ENCODE measurements at places on chromosomes 5 and 9.

- DNase-seq: peak; percentile 64
These were observed 23.4 kb upstream of the GLRA1 start for GRCh38 chr5:151947931-151948608.

GRCh38 chr5:39905356-39905755, 480.6 kb upstream of the DAB2 start:
- no peak for DNase-seq

GRCh38 chr5:91007251-91007650, 375.9 kb downstream of the ARRDC3 start:
- no peak for DNase-seq

- no peak for DNase-seq
These were observed 20.3 kb upstream of the ANKRD33B start for GRCh38 chr5:10543585-10544040.

- DNase-seq: no peak
These were observed 46.7 kb downstream of the MYO10 start for GRCh38 chr5:16889203-16889971.

- no peak for DNase-seq
These were observed 448.1 kb downstream of the ARHGEF28 start for GRCh38 chr5:74074111-74074510.

GRCh38 chr5:128202320-128202719, 118.8 kb downstream of the SLC12A2 start:
- DNase-seq: no peak

DNA sequence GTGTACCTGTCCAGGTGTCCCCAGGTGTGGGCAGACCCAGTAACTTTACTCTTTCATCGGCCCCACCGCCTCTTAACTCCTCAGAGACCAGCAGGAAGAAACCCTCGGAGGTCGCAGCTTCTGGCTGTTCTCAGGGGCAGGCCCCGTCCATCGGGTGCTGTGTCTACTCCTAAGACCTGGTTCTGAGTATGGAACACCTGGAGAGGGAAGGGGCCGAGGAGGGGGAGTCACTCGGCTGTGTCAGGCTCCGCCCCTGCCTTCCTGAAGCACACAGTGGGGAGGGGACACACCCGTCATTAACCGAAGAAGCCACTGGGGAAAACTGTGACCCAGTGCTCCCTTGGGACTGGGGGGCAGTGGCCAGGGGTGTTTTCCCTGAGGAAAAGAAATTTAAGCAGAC, 22.3 kb downstream of the NTNG2 start:
- no peak for DNase-seq

- DNase-seq: peak; percentile 30
These were observed 210.2 kb downstream of the MEF2C start for GRCh38 chr5:88672644-88673252.

- no peak for DNase-seq
These were observed 94.2 kb downstream of the PAX5 start for GRCh38 chr9:36939655-36940499.

DNA sequence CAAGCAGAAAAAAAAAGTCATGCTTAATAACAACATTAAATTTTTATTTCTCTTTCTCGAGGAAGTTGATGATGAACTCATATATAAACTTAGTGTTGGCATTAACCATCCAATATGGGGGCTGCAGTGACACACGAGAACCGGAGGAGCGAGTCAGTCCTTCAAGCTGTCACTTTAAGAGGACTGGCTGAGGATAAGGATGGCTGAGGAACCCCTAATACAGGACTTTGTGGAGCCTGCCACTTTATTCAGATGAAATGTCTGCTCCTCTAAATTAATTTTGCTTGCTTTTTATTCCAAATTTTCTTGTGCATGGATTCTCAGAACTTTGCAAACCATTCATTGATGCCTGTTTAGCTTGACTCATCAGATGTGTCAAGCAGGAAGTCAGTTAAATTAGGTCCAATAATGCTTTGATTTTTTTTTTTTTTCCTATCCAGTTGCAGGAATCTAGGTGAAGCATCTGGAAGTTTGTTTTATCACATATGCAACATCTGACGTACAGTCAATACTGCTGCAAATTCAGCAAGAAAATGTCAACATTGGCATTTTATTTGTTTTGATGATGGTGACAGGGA, 144.2 kb upstream of the COL5A1 start:
- DNase-seq: no peak

GRCh38 chr5:42940853-42941252, 99.3 kb downstream of the ANXA2R start:
- DNase-seq: no peak

GRCh38 chr9:112186695-112187094, 11.6 kb upstream of the SUSD1 start:
- DNase-seq: no peak

GRCh38 chr5:55456216-55456895, 78.4 kb downstream of the PLPP1 start:
- no peak for DNase-seq

- DNase-seq: no peak
These were observed 260.3 kb downstream of the GOLPH3 start for GRCh38 chr5:31913808-31914207.

GRCh38 chr9:137212520-137212919, 7.0 kb downstream of the NDOR1 start:
- DNase-seq: no peak

GRCh38 chr5:1545805-1546355, 22.1 kb upstream of the LPCAT1 start:
- DNase-seq: peak; percentile 78

DNA sequence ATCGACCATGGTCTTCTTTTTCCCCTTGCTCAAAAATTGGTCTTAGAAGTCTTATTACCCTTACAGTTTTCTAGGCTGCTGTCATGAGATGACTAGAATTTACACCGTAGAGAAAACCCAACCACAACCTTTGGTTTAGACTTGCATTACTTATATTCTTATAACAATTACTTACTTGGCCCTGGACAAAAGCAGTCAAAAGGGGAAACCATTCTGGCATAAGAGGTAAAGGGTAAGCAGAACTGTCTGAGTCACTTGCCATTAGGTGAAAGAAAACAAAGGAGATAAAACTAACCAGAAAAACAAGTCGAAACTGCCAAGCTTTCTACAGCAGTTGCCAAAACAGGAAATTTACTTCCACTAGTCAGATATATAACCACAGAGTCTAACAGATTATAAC, 17.9 kb downstream of the TMEM245 start:
- no peak for DNase-seq

- DNase-seq: no peak
These were observed 113.0 kb upstream of the NTRK2 start for GRCh38 chr9:84556556-84556955.

GRCh38 chr5:17763301-17763700, 129.0 kb downstream of the TAF11L14 start:
- DNase-seq: no peak

DNA sequence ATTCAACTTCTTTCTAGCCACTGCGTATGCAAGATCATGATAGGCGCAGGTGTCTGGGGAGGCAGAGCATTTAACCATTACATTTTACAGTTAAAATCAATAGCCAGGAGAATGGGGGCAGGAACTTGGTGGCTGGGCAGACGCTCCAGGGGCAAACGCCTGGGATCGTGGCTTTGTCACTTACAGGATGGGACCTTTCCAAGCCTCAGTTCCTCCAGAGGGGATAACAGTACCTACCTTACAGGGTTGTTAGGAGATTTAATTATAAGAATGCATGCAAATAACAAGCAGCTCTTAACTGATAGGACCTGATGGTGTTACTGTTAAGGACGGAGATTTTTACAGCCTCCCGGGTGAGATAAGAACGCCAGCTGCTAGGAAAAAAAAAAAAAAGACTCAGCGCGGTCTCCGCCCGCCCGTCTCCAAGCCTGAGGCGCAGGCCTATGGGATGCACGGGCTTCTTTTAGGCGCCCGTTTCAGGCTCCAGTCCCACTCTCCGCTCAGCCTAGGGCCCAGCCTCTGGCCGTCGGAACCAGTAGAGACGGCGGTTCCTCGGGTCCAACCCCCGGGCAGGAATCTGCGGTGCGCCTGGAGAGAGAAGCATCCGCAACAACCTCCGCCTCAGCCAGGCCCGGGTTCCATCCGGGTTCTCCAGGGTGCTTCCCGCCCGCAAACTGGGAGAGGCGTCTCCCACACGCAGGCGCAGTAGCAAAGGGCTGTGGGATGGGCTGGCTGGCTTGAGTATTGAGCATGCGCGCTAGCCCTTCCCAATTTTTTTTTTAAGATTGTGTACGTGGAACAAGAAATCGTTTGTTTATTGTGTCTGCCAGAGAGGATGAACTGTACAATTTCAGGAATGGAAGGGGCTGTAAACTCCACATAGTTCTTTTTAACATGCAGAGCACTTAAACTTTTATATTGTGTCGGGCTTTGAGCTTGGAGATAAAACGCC, at the start of gene FAM200C:
TSS of gene FAM200C (minus strand) at position 653 of the 952 bp plus-strand sequence. CDS start 4,564 bp downstream, outside the sequence.
- peak; percentile 87 for DNase-seq

DNA sequence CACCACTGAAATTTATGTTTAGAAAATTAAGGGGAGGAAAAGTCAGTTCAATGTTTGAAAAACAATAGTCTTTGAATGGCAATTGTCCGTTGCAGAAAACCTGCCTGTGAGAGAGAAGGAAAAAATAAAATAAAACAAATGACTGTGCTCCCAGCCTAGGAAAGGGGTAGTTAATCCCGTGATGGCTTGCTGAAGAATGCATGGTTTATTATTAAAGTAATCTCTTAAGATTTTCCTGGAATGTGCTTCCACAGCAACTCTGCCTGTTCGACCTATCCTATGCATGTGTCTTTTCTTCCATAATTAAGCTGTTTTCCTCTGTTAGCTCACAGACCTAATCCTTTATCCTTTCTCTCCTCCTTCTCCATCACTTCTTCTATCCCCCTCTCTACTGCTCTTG, 2.4 kb upstream of the DAB2 start:
- DNase-seq: no peak

GRCh38 chr5:81019748-81020147, 59.6 kb downstream of the RASGRF2 start:
- DNase-seq: no peak

- DNase-seq: no peak
These were observed 280.7 kb upstream of the ZNF608 start for GRCh38 chr5:125026867-125027731.

DNA sequence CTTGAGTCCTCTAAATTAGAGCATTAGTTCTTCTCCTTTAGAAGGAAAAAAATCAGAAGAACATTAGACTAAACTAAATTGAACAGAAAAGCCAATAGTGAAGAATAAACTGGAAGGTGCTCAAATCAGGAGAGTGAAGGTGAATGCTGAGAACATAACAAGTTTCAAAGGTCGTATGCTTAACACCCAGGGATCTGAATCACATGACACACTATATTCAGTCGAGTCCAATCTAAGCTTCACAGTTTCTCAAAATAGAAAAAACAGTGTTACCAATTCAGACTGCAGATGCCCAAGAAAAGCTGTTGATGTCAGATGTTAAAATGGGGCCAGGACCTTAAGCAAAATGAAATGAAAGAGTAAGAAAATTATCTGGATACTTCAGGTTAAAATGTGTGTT, 614.5 kb downstream of the EFNA5 start:
- DNase-seq: no peak

DNA sequence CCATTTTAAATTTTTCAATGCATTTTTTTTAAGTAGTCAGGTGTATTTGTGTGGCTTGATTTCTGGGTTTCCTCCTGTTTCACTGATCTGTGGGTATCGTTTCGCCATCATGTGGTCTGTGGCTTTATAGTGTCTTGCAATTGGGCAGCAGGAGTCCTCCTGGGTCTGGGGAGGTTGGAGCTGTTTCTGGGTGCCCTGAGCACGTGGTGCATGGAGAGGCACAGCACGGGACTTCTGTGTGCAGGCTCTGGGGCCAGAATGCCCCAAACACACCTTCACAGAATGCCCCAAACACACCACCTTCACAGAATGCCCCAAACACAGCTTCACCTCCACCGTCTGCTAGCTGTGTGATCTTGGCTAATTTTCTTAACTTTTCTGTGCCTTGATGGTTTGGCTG, 82.6 kb upstream of the COL5A1 start:
- no peak for DNase-seq

- DNase-seq: no peak
These were observed 47.0 kb upstream of the SELENOP start for GRCh38 chr5:42858687-42859086.

DNA sequence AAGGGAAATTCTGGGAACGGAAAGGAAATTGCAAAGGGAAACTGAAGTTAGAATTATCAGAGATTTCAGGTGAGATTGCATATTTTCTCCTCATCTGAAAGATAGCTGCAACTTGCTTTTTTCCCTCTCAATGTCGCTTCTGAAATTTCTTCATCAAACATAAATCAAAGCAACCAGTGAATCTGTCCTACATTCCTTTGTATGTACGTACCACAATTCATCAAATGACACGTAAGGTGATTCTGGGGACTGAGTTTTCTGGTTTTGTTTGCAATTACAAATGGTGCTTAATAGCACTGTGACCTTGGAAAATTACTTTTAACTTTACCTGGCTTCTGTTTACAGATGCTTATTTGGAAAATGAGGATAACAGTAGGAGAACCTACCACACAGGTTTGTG, 21.9 kb upstream of the CNOT6 start:
- DNase-seq: no peak

DNA sequence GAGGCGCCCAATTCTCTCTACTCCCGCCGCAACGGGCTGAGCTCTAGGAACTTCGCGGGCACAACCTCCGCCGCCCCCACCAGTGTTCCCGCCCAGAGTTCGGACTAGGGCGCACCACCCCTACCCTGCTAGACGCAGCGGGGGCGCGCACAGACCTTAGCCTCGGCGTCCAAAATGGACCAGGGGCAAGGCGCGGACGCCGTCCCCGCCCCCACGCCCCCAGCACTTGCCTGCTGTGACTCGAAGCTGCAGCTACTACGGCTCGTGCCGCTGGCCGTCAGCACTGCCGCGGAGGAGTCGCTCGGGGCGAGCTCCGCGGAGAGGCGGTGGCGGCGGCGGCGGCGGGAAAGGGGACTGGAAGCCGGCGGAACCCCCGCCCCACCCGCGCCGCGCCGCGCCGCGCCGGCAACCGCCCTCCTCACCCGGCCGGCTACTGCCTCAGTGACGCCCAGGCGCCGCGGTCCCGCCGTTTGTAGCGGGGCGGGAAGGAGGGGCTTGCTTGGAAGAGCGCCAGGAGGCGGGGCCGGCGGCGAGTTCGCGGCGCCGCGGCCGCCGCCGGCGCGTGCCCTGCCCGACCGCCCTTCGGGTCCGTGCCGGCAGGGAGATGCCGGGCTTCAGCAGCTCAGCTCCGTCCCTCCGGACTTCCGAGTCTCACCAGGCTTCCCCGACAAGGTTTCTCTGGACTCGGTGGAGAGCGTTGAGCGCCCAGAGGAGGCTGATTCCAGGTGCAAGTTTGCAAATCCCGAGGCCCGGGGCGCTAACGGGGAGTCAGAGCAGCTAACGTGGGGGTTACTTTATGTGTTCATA, 4.5 kb downstream of the ELAVL2 start:
- peak; percentile 65 for DNase-seq

DNA sequence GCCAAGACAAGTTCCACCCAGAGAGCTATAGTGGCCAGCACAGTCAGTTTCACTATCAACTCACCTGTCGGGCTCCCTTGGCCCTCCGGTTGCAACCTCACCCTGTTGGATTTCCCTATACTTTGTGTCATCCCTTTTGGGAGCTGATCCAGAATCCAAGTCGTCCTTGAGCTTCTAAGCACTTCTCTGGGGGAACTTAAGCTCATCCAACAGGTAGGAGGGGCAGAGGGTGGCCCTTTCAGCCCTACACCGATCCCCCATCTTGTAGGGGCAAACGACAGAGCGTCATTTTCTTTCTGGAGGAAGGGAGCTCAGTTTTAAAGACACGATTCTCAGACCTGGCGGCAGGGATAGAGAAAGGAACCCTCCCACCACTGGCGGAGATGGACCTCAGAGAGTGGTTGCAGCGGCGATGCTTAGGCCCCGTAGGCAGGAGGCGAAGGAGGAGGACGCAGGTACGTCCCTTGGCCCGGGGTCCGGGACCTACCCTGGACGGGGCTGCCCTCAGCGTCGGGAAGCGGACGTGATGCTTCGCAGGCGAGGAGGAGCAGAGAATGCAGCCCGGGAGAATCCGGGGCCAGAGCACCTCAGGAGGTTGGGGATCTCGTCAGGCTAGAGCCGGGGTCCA, 519 bp downstream of the ZER1 start:
- DNase-seq: no peak

- DNase-seq: peak; percentile 77
These were observed 21.1 kb upstream of the TERT start for GRCh38 chr5:1315709-1316587.
